ENCODE measurements at places on chromosomes 4 and X.
A peak's percentile ranks its signal among the peaks of the same experiment; 100 is the strongest.

DNA sequence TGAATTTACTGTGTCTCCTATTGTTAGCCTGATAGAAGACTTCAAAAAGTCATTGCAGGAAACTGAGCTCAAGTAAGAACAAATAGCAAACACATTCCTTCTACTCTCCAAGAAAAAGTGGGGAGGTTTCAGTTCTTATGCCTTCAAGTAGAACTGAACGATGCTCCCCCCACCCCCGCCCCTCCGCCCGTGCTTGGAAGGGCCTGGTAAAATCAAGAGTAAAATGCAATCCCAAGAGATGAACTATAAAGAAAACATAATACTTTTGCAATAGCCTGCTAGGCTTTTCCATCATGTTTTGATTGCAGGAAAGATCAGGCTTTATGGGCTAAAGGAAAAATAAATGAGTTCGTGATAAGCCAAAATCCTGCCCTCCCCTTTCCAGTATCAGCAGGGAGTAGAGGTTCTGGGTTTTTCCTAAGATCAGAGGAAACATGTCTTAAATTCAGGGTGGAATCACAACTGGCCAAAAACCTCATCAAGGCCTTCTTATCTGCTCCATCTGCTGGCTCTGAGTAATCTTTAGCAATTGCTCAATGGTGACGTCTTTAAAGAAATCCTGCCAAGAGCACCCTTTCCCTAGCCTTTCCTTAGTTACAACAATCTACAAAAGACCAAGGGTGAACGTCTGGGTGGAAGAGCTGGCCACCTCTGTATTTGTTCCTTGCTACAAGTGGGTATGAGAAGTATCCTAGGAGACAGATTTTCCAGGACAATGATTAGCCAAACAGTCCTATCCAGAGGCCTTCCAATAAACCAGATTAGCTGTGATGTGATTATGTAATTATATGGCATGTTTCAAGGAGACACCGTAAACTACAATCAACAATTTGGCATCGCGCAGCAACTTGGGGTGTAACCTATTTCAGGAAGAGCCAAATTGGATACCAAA lies 66.3 kb upstream of the FAM9C start:
- no peak for DNase-seq

GRCh38 chrX:134418317-134419113 lies 41.5 kb upstream of the HPRT1 start:
- DNase-seq, result no peak

DNA sequence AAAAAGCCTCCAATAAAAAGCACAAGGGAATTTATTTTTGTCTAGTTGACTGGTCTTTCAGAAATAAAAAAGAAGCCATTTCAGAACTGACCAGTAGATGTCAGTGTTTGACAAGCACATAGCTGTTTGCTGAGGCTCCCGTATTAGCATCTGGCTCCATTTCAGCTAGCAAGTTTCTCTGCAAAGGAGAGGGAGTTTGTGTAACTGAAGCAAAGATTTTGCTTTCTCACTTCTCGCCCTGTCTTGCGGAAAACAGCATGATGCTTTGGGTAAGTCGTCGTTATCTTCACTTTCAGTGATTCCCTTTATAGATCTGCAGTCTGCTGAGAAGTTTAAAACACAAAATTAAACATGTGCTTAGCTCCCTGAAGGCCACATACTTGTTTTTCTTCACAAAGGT lies 85.5 kb downstream of the CT47B1 start:
- DNase-seq, result peak; percentile 2

- no peak for DNase-seq
Observed at GRCh38 chr4:25172961-25173915, 13.0 kb upstream of the SEPSECS start.

GRCh38 chr4:156496797-156497196 lies 474.8 kb downstream of the PDGFC start:
- no peak for DNase-seq

DNA sequence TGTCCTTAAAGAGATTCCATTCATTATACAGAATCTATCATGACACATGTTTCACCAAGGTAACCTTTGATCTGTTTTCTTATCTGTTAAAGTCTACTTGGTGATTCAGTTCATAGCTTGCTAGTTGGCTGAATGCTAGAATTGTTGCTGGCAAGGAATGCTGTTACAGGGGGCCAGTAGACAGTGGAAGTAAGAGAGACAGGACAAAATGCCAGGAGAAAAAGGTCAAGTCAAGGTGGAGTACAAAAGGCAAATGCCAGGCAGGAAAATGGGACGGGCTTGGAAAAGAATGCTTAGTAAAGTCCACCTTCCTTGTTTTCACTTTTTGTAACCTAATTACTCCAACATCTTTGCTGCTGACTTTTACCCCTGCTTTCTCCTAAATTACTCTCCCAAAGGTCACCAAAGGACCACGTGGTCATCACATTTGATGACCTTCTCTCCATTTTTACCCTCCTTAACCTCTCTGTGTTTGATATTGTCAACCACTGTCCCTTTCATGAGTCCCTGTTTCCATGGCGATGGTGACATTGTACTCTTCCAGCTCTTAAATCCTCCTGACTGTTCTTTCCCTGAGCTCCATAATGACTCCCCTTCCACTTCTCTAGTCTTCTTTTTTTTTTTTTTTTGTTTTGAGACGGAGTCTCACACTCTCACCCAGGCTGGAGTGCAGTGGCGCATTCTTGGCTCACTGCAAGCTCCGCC lies 24.5 kb upstream of the TAPT1 start:
- DNase-seq, result no peak

- DNase-seq, result no peak
Observed at GRCh38 chrX:70921709-70922352, 9.1 kb downstream of the SLC7A3 start.

DNA sequence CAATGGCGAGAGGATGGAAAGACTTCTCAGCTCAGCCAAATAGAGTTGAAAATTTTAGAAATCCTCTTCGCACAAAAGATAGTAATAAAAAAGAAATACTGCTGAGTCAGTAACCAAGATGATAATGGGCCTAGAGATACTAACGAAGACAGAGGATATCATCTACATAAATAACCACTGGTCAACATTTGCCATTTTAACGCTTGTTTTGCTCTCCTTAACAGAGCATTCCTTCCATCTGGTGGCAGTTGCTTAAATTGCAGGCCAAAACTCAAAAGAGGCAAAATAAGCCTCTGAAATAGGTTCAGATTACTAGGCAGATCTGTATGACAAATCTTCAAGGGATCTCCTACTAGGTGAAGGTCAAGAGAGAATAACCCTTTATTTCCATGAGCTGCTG lies 51.7 kb upstream of the MCF2 start:
- no peak for DNase-seq

- no peak for DNase-seq
Observed at GRCh38 chrX:37553476-37553875, 18.0 kb upstream of the LANCL3 start.

- no peak for DNase-seq
Observed at GRCh38 chr4:111678479-111678878, 466.8 kb upstream of the FAM241A start.

GRCh38 chrX:2618516-2618915 lies 72.6 kb upstream of the CD99 start:
- no peak for DNase-seq

DNA sequence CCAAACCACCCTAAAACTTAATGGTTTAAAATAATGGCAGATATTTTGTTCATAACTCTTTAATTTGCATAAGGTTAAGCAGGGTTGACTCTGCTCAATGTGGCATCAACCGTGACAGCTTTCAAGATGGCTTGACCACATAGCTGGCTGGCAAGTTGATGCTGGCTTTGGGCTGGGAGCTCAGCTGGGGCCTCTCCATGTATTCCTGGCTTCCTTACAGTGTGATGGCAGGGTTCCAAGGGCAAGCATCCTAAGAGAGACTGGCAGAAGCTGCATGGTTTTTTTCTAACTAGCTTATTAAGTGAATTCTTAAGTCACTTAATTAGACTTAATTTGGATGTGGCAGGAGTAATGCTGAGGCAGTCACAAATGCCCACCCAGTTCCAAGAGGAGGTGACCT lies 4.5 kb downstream of the RP2 start:
- no peak for DNase-seq

GRCh38 chr4:55398966-55399365 lies 3.2 kb downstream of the TMEM165 start:
- no peak for DNase-seq

GRCh38 chrX:19225909-19226308 lies 103.6 kb upstream of the ADGRG2 start:
- no peak for DNase-seq

- DNase-seq, result no peak
Observed at GRCh38 chr4:84651499-84651898, 68.6 kb downstream of the CDS1 start.

DNA sequence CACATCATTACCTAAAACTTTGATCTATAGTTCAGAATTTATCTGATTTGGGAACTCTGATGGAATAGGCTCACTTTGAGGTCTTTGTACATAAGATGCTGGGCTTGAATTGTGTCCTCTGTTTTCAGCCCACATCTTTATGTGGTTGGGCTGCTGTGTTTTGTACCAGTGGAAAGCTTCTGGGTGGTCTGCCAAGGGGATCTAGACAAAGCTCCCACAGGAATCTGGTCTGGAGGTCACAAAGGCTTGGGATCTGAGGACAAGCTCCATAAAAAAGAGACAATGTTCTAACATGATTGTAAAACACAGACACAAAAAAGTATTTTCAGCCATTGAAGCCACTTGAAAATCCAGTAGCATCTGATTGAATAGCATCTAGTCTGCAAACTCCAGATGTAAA lies 393.5 kb upstream of the PITX2 start:
- no peak for DNase-seq

GRCh38 chr4:170775851-170776250 lies 686.1 kb upstream of the AADAT start:
- no peak for DNase-seq

- DNase-seq, result no peak
Observed at GRCh38 chr4:24700118-24700517, 95.3 kb upstream of the SOD3 start.

DNA sequence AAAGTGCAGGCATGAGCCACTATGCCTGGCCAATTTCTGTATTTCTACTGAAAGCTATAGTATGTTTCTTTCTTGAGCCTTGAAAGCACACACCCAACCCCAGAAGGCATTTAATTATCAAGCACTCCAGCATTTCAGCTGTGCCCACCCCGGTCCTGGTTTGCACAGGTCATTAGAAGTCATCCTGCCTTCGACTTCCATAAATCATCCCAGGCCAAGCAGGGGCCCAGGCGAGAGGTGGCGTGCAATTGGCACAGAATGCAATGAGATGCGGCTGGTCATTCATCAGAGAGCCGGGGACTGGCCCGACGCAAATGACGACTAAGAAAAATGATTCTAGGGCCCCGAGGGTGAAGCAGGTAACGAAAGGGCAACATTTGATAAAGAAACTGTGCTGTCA lies 24.8 kb upstream of the CRMP1 start:
- DNase-seq, result no peak

GRCh38 chr4:54543088-54543795 lies 114.5 kb upstream of the KIT start:
- DNase-seq, result no peak

- DNase-seq, result no peak
Observed at GRCh38 chrX:255923-256331, 25.3 kb upstream of the PLCXD1 start.

DNA sequence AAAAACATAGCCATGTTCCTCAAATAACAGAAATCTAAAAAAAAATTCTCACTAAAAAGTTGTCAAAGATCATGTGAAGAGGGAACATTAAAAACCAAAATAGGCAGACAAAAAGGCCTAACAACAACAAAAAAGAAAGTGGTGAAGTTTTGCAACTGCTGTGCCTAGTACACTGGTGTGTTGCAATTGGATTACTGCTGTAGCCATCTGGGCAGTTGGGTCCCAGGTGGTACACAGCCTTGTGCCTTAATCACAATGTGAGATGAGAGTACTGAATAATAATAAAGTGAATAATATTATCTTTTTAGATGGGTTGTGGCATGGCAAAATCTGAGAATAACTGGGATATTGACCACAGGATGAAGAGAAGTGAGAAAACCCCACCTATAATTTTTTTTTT lies 12.0 kb downstream of the C4orf54 start:
- no peak for DNase-seq

- no peak for DNase-seq
Observed at GRCh38 chr4:48722509-48723446, 57.3 kb downstream of the FRYL start.

- DNase-seq, result no peak
Observed at GRCh38 chrX:133699023-133699728, 283.9 kb upstream of the GPC4 start.

- no peak for DNase-seq
Observed at GRCh38 chr4:166014411-166014810, 141.4 kb downstream of the TLL1 start.

DNA sequence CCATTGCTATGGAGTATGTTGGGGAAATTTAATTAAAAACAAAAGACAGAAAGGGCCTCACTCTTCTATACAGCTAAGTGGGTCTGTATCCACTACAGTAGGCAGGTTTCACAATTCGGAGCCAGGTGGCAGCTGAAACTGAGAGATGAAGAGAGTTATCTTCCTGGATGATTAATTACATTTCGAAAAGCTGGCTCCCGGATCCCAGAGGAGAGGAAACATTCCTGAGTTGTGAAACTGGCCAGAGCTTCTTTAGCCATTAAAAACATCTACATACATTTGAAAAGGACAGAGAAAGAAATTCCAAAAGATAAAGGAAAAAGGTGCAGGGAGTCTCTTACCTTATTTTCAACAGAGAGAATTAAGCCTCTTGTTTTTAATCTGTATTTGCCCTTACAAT lies 15.5 kb upstream of the PDZD4 start:
- no peak for DNase-seq

DNA sequence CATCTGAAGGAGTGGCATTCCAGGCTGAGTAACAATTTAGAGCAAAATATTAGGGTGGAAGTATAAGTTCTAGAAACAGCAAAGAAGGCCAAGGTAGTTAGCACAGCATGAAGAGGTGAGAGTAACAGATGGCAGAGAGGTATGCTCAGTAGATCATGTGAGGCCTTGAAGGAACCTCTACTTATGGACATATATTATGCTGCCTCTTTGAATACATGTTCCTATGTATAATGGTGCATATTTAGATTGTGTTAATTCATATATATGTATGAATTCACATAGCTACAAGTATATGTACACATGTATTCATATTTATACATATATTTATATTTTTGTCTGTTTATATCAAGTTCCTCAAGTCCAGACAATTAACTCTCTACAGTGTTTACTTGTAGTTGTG lies 355.2 kb downstream of the KCTD8 start:
- no peak for DNase-seq

DNA sequence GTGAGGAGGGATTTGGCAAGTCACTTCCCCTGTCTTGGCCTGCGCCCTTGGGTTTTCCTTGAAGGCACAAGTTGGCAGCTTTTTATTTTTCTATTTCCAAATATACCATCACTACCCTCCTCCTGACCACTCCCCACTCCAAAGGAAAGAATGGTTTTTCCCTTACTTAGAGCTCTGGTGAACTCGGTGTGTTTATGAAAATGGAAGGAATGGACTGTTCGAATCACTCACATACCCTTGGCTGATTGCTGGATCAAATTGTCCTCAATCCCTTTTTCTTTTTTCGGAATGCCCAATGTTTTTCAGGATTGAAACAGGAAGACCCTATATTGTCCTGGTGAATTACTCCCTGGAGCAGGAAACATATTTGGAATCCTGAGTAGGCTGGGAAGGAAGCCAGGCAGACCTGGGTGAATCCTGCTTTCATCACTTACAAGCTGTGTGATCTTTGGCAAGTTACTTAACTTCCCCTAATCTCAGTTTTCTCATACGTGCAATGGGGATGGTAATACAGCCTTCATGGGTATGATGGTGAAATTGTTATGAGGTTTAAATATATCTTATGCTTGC lies 70.7 kb downstream of the RTL5 start:
- no peak for DNase-seq
